ENCODE measurements at places on chromosomes 12 and 14. TPM values are rescaled to one million over a fixed set of nuclear protein-coding genes. Genes with fewer than 3 reads are reported as not detected.

ACSM4 gene
- total RNA-seq = not detected

ACOT4 gene
- total RNA-seq = 4.3 TPM

TSPAN19 gene
- 3.4 TPM for total RNA-seq

NPAS3 gene
- total RNA-seq = 8.4 TPM

OVCH1 gene
- not detected for total RNA-seq

PRMT5 gene
- 86.9 TPM for total RNA-seq

LYSET gene
- 4.8 TPM for total RNA-seq

NOVA1 gene
- 51.5 TPM for total RNA-seq

ACOT6 gene
- total RNA-seq = not detected

KLHL28 gene
- 27.9 TPM for total RNA-seq

SMCO2 gene
- total RNA-seq = 14.2 TPM

CCDC38 gene
- 20.9 TPM for total RNA-seq

TAS2R31 gene
- total RNA-seq = 32.5 TPM

EXOC3L4 gene
- total RNA-seq = 0.72 TPM

KRT74 gene
- total RNA-seq = 3.4 TPM

NGB gene
- total RNA-seq = not detected

LMO3 gene
- total RNA-seq = 104 TPM

PPP4R3A gene
- total RNA-seq = 72.9 TPM

POTEG gene
- 1.2 TPM for total RNA-seq

B4GALNT3 gene
- total RNA-seq = 6.7 TPM

KLRB1 gene
- total RNA-seq = not detected

KLRD1 gene
- total RNA-seq = 5.1 TPM

ST8SIA1 gene
- total RNA-seq = 17.1 TPM

CELA1 gene
- total RNA-seq = not detected

CRACR2A gene
- 39.0 TPM for total RNA-seq

SYNE3 gene
- 17.1 TPM for total RNA-seq

IRAK3 gene
- 21.9 TPM for total RNA-seq

TMEM116 gene
- 31.8 TPM for total RNA-seq

HOXC9 gene
- total RNA-seq = 10.4 TPM

PPP1R36 gene
- total RNA-seq = 4.1 TPM

REM2 gene
- not detected for total RNA-seq

MGST1 gene
- 9.6 TPM for total RNA-seq

SYCP3 gene
- 5.5 TPM for total RNA-seq

GPRC5A gene
- 42.1 TPM for total RNA-seq

SPRYD3 gene
- 14.2 TPM for total RNA-seq

GPR68 gene
- not detected for total RNA-seq

SLC25A47 gene
- total RNA-seq = not detected

SUSD6 gene
- total RNA-seq = 16.6 TPM

PTHLH gene
- total RNA-seq = 11.1 TPM

RAPGEF3 gene
- 6.0 TPM for total RNA-seq

SERPINA9 gene
- 1.4 TPM for total RNA-seq

GNB3 gene
- total RNA-seq = 2.4 TPM

PSMB5 gene
- total RNA-seq = 100 TPM

KRT81 gene
- total RNA-seq = 2.9 TPM

OR6C4 gene
- total RNA-seq = 5.5 TPM

ADCK1 gene
- total RNA-seq = 4.3 TPM

C12orf50 gene
- total RNA-seq = 9.1 TPM

SLC8B1 gene
- total RNA-seq = 14.0 TPM
